A549 treated with GW870086 at 1 μM for 4 hours (cell line): ENCODE measurements at places on chromosomes 4 and X. TPM values are rescaled to one million over a fixed set of nuclear protein-coding genes. Genes with fewer than 3 reads are reported as not detected.

RASL11B gene
- total RNA-seq, result 0.08 to 0.11 TPM in 2 of 5 replicates, not detected in the others

TMSB15A gene
- total RNA-seq, result 0.47 to 0.85 TPM (median 0.80 TPM) in 5 replicates

FRG1 gene
- total RNA-seq, result 37.8 to 43.5 TPM (median 38.1 TPM) in 5 replicates

TRIM60 gene
- not detected in 5 replicates for total RNA-seq

AFF2 gene
- total RNA-seq, result not detected in 5 replicates

TSC22D3 gene
- total RNA-seq, result 119 to 150 TPM (median 136 TPM) in 5 replicates

PKD2 gene
- total RNA-seq, result 14.4 to 22.3 TPM (median 19.3 TPM) in 5 replicates

FAM53A gene
- total RNA-seq, result 0.87 to 1.5 TPM (median 1.1 TPM) in 5 replicates

GPAT3 gene
- total RNA-seq, result 40.7 to 47.0 TPM (median 43.5 TPM) in 5 replicates

ZNF157 gene
- total RNA-seq, result 0.06 to 0.07 TPM (median 0.06 TPM) in 3 of 5 replicates, not detected in the others

TMEM271 gene
- total RNA-seq, result not detected in 5 replicates

FATE1 gene
- total RNA-seq, result not detected in 5 replicates

TIGD4 gene
- 0.13 to 0.24 TPM (median 0.16 TPM) in 4 of 5 replicates, not detected in the other for total RNA-seq

MAGEB1 gene
- total RNA-seq, result not detected in 5 replicates

MAGEA2 gene
- 0.16 to 0.24 TPM in 2 of 5 replicates, not detected in the others for total RNA-seq

FRMD7 gene
- total RNA-seq, result 0.03 TPM in 1 of 5 replicates, not detected in the others

KIF4A gene
- total RNA-seq, result 26.0 to 31.5 TPM (median 27.0 TPM) in 5 replicates

LONRF3 gene
- total RNA-seq, result 2.8 to 3.6 TPM (median 3.3 TPM) in 5 replicates

ATOH1 gene
- total RNA-seq, result not detected in 5 replicates

DGKK gene
- not detected in 5 replicates for total RNA-seq

REPS2 gene
- total RNA-seq, result 0.57 to 1.0 TPM (median 0.73 TPM) in 5 replicates
